ENCODE measurements at places on chromosomes 6 and 20. TPM values are rescaled to one million over a fixed set of nuclear protein-coding genes. Genes with fewer than 3 reads are reported as not detected.

- no peak for DNase-seq
Measured at GRCh38 chr6:116840091-116840490, 11.2 kb upstream of the GPRC6A start.

GRCh38 chr6:36249536-36249935 lies 20.3 kb upstream of the PNPLA1 start:
- no peak for DNase-seq

Gene SNAP91
- not detected for total RNA-seq

Gene IL20RA
- not detected for total RNA-seq

GRCh38 chr20:54108326-54108642 lies 37.9 kb upstream of the BCAS1 start:
- DNase-seq: no peak

GRCh38 chr6:108706649-108707048 lies 141.6 kb upstream of the ARMC2 start:
- DNase-seq: no peak

Gene ZNF831
- total RNA-seq: 7.6 TPM

DNA sequence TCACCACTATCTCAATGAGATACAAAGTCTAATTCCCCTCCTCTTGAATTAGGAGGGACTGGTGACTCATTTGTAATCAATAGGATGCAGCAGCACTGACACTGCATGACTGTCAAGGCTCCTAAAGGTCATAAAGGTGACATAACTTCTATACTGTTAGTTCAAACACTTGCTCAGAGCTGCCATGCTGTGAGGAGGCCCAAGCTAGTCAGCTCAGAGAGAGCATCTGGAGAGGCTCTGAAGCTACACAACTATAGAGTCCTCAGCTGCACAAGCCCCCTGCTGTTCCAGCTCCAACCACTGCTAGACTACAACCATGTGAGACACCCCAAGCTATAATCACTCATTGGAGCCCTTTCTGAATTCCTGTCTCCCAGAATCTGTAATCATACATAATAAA lies 17.0 kb upstream of the HEY2 start:
- DNase-seq: no peak

GRCh38 chr20:53825282-53825681 lies 231.6 kb upstream of the ZNF217 start:
- no peak for DNase-seq

DNA sequence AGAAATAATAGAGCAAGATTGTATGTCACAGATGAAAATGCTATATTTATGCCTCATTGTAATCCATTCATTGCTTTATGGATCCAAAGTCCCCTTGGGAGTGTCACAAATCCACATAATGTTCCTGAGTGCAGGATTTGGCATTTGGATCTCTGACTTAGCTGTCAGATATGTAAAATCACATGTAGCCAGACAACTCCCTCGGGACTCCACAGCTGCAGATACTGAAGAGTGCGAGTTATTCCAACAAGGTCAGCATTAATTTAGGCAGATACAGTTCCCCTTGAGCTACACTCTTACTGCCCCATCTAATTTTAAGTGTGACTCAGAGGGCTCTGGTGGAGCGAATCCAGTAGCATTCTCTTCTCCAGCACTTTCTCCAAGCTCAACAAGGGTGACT lies 433.2 kb downstream of the CD83 start:
- no peak for DNase-seq

DNA sequence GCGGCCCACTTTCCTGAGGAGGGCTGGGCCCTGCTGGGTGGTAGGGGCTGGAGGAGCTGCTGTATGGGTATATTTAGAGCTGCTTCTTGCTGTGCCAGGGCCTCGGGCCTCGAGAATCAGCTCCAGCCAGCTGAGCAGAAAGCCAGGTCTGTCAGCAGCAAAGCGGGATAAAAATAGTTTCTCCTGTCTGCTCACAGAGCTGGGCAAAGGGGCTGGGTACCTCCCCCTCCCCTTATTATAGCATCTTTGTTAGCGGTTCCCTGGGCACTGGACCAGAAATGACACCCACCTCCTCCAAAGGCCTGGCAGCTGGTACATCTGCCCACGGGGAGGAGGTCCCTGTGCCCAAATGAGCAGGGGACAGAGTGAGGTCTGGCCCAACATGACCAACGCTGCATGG lies 6.0 kb downstream of the SCRT2 start:
- no peak for DNase-seq

Gene TFAP2C
- not detected for total RNA-seq

- no peak for DNase-seq
Measured at GRCh38 chr6:22636452-22636851, 67.1 kb downstream of the HDGFL1 start.

- DNase-seq: no peak
Measured at GRCh38 chr20:57378646-57379262, 12.4 kb upstream of the RBM38 start.

Gene DNMT3B
- total RNA-seq: 2.0 TPM

- no peak for DNase-seq
Measured at GRCh38 chr6:22332711-22333110, 35.9 kb upstream of the PRL start.

DNA sequence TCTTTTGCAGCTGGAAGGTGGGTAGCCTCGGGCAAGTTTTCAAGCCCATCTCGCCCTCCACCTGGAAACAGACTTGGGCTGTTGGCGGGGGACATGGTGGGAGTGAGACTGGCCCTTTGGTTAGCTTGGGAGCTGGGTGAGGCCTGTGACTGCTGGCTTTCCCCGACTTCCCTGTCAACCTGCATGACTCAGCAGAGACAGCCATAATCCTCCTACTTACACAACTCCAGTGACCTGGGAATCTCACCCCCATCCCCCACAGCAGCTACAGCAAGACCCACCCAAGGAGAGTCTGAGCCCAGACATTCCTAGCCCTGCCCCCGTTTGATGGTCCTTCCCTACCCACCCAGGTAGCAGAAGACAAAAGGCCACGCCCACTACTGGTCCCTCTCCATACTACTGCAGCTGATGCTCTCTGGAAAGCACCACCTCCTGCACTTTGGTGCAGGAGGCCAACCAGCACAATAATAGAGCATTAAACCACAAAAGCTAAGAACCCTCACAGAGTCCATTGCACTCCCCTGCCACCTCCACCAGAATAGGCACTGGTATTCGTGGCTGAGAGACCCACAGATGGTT lies 188.4 kb downstream of the TRDN start:
- no peak for DNase-seq

Gene OR2J3
- total RNA-seq: not detected

Gene LY6G6F
- total RNA-seq: not detected

GRCh38 chr6:154721460-154721859 lies 11.8 kb upstream of the SCAF8 start:
- DNase-seq: no peak

Gene DEFB113
- total RNA-seq: not detected

DNA sequence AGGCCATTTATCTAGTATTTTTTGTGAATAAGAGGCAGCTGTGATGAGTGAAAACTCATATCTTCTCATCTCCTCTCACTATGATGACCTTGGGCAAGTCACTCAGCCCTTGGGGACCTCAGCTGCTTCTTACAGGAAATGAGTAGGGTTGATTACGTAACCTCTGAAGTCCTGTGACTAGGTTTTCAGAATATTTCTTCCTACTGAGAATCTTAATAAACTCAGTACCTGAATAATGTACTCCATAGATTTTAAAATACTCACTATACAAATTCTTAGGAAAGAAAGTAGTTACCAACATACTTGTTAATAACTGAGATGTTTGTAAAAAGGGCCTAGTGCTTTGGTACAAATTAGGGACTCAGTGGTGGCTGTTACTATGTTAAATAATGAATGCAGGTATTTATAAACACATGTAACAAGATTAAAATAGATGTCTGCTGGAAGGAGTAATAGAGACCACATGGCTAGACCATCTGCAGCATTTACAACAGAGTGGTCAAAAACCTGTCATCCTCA lies 60.9 kb downstream of the RPRD1B start:
- DNase-seq: peak; percentile 59

GRCh38 chr20:33415948-33416347 lies 14.6 kb upstream of the CDK5RAP1 start:
- peak; percentile 13 for DNase-seq

Gene TBX18
- not detected for total RNA-seq

Gene ASCC3
- total RNA-seq: 52.9 TPM

GRCh38 chr20:16451982-16452381 lies 121.3 kb downstream of the KIF16B start:
- DNase-seq: no peak

GRCh38 chr20:1881240-1881835 lies 13.9 kb upstream of the SIRPA start:
- DNase-seq: no peak

- peak; percentile 54 for DNase-seq
Measured at GRCh38 chr6:138970856-138971425, 17.1 kb downstream of the REPS1 start.

Gene TGM3
- total RNA-seq: not detected

GRCh38 chr6:81878479-81878878 lies 126.0 kb upstream of the TENT5A start:
- no peak for DNase-seq

GRCh38 chr20:60321601-60322000 lies 363.4 kb downstream of the CDH26 start:
- DNase-seq: no peak

DNA sequence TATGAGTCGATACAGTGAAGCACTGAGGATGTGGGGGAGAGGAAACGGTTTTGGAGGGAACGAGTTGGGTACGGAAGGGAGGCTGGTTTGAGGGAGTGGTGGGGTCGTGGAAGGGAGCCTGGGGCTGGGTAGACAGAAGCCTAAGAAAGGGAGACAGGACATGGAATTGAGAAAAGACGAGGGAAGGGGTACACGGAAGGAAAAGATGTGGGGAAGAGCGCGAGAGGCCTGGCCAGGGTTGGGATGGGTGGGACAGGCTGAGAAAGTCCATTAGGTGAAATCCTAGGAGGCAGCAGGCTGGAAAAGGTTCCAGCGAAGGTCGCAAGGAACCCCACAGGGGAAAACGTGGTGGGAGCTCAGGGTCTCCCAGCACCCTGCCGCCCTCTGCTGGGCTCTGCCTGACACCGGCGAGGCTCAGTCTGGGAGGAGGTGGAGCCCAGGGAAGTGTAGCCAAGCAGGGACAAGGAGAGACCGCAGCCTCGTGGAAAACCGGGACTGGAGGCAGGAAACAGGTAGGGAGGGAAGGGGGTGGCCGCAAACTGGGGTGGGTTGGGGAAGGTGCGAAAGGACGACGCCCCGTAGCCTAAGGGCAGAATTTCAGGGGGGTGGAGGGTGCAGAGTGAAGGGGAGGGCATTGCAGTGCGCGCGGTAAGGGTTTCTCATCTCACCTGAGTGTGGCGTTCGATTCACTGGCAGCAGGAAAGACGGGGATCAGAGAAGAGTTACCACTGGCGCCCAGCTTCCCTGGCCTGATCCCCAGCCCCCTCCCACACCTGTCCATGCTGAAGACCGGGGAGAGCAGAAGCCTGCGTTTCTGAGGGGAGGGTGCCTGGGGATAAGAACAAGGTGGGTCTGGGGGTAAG lies 4.3 kb downstream of the GABBR1 start:
- DNase-seq: peak; percentile 74

Gene TRIM38
- total RNA-seq: 30.8 TPM

- no peak for DNase-seq
Measured at GRCh38 chr6:166718516-166718915, 91.5 kb upstream of the RPS6KA2 start.

GRCh38 chr6:35108309-35108885 lies 32.7 kb downstream of the TCP11 start:
- DNase-seq: no peak

DNA sequence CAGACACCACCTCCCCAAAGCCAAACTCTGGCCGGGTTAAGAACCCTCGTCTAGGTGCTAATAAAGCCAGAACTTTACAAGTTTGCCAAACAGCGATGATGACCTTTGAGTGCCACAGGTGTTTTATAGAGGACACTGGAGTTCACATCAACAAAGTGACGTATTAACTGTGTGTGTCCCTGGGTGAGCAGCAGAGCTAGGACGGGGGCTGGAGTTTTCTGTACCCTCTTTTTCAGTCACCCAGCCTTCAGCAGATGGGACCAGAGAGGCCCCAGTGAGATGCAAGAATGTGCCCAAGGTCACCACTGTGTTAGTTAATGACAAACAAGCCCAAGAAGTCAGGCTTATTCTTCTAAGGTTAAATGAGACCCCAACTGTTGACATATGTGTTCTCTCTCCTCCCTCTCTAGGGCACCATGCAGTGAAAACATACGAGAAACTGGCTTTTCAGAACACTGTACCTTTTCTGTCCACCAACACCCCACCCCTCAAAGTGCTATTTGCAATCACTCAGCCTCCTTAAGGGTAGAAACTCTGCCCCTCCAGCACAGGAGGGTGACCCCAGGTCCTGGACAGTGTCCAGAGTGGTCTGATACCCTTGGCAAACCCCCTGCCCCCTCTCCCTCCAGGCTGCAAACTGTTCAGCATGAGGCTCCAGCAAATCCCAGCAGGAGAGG lies 5.2 kb downstream of the SDC4 start:
- no peak for DNase-seq

DNA sequence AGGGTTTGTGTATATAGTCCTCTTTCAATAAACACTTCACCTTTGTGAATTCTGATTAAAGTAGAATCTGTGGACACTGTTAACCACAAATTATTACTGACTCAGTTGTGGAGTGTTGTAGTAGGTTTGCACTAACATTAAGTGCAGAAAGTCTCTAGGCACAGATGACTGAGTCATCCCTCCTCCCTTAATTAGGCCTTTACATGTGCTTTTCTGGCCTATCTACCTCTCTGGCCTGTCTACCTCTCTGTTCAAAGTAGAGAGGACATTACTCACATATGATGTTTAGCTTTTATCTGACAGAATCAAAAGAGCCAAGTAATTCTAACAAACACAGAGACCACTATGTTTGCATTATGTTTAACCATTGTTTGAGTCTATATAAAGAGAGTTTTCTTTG lies 783.0 kb downstream of the TENT5A start:
- DNase-seq: no peak
